ENCODE measurements at places on chromosomes 16 and 17.
A peak's percentile ranks its signal among the peaks of the same experiment; 100 is the strongest.

DNA sequence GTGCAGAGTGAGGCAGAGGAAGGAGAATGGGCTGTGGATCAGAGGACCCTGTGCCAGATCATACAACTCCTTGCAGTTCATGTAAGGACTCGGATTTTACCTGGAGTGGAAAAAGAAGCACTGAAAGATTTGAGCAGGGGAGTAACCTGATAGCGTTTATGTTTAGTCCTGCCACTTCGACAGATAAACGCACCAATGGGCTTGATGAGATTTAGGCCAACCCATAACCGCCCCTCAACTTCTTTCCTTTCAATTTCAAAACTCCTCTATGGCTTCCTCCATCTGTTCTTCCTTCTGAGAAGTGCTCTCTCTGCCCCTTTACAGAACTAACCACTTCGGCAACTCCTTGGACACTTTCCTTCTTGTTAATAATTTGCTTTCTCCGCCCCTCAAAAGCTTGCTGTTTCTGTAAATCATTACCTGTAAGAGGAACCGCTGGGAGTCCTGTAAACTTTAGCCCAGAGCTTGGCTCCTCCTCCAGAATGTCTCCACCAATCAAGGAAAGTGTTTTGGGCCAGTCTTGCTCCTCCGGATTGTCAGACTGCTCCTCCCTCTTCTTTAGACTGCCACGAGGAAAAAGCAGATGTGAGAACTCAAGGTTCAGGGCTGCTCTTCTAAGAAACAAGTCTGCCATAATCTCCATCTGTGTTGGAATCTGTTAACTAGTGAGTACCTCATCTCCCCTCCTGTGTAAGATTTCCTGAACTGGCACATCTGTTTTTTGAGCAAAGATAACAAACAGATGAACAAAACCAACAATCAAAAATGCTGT is at the start of gene ACSM3:
ACSM3 (plus strand) TSS at position 554 of the 772 bp plus-strand sequence. CDS start 6,021 bp downstream, outside the sequence.
- peak; percentile 80 for DNase-seq

GRCh38 chr17:77616254-77616731 is 342.2 kb upstream of the TNRC6C start:
- DNase-seq = no peak

- DNase-seq = peak; percentile 25
Measured at GRCh38 chr17:42279776-42280630, 3.8 kb upstream of the STAT5B start.

DNA sequence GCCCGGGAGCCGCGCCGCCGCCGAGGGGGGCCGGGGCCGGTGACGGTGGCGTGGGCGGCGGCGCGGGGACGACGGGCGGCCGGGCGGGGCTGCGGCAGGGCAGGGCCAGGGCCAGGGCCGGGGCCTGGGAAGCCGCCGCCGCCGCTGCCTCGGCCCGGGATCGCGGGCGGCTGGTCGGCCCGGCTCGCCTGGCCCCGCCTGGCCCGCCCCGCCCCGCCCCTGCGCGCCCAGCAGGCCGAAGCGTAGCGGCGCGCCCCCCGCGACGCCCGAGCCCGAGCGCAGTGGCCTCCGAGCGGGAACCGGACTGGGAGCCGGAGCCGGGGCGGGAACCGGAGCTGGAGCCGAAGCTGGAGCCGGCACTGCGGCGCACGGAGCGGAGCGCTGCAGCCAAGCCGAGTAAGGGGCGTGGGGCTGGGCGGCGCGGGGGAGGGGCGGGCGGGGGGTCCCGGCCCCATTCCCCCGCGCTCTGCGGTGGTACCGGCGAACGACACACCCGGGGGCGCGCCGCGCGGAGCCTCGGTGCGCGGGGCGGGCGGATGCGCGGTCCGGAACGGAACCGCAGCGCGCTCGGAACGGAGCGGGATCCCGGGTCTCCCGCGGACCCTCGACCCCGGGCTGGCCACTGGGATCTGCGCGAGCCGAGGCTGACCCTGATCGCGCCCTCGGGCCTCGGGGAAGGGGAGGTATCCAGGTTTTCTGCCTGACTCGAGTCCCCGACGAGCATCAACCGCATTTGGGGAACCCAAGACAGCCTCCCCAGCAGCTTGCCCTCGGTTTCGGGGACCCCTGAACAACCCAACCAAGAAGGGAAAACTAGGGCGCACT is at the start of gene BEAN1:
BEAN1 (plus strand) TSS at position 260 of the 825 bp plus-strand sequence. CDS start 10,382 bp downstream, outside the sequence.
- DNase-seq = no peak

DNA sequence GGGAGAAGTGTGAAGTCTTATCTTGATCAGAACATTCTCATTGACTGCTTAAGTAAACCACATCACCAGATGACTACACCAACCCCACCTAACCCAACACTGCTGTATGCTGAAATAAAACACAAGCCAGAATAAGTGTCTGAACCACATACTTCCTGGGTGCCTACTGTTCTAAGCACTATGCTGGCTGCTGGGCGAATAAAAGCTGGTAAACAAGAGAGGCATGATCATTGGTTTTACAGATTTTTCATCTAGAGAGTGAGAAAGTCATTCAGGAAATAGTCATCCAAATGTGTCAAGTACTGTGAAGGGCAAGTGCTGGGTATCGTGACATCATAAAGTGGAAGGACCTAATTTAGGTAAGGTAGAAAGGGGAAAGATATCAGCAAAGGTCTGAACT is 199.0 kb upstream of the SOX9 start:
- no peak for DNase-seq
